ENCODE measurements at places on chromosomes 1 and 21.
A peak's percentile ranks its signal among the peaks of the same experiment; 100 is the strongest.

DNA sequence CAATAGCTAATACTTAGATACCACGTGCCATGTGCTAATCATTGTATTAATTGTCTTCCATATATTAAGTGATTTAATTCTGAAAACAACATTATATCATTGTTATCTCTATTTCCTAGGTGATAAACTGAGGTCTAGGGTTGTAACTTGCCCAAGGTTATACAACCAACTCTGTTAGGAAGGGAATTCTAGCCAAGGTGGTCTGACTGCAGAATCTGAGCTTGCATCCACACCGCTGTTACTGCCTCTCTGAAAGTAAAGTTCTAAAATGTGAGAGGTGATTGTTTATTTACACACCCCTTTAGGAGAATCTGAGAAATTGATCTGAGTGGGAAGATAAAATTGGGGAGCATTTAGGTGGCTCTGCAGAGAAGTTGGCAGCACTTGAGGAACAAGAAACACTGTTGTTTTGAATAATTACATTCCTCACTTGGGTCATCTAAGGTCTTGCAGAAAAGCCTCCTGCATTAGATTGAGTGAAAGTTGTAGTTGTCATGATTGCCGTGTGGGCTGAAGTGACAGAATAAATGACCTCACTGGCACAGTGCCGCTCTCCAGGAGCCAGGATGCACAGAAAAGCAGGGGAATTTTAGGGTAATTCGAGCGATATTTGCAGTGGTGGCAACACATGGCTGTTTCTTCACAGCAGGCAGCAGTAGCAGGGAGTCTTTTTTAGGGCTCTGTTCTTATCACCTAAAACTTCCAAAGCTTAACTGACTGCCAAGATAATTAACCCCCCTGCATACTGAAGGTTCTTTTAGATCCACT lies 121.7 kb downstream of the ADGRL4 start:
- DNase-seq = no peak

GRCh38 chr1:244405856-244406255 lies 45.9 kb downstream of the ADSS2 start:
- DNase-seq = no peak

- peak; percentile 44 for DNase-seq
Observed at GRCh38 chr1:151311589-151312331, 15.5 kb downstream of the PI4KB start.

GRCh38 chr1:183675381-183675780 lies 22.3 kb upstream of the APOBEC4 start:
- DNase-seq = no peak

GRCh38 chr1:212482006-212482636 lies 49.4 kb downstream of the NENF start:
- no peak for DNase-seq

GRCh38 chr21:41497788-41498187 lies 10.2 kb downstream of the TMPRSS2 start:
- no peak for DNase-seq

DNA sequence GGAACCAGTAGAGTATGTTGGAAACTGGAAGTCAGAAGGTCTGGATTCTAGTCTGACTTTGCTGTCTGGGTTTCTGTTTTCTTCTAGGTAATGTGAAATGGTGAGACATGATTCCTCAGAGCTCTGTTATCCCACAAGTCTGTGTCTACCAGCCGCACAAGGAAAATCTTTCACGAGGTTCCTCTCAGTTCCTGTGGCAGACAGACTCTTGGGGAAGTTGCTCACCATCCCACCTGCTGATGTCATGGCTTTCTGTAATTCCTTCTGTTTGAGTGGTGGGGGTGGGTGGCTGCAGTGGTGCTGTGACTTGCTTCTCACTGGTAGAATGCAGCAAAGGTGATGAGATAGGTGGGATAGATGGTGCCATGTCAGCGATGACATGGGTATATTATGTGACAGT lies 17.1 kb upstream of the SCMH1 start:
- DNase-seq = no peak

DNA sequence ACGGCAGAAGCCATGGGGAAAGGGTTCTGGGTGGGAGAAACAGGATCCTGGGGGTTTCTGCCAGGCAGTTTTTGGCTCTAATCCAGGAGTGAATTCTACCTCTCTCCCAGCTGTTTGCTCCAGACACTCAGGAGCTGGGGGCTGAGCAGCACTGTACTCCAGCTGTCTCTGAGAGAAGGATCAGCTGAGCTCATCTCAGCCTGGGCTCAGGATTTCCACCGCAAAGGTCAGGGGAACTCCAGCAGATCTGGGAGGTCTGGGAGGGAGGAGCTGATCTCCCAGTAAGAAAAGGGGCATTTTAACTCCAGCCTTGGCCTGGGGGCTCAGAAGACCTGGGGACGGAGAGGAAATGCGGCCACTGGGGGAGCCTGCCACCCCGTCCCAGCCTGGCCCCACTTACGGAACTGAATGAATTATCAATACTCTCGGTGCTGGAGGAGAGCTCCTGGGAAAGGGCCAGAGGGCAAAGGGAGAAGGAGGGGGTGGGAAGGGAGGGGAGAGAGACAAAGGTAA lies 17.3 kb downstream of the PI4KB start:
- DNase-seq = no peak

GRCh38 chr1:30668546-30669327 lies 54.6 kb downstream of the MATN1 start:
- no peak for DNase-seq

DNA sequence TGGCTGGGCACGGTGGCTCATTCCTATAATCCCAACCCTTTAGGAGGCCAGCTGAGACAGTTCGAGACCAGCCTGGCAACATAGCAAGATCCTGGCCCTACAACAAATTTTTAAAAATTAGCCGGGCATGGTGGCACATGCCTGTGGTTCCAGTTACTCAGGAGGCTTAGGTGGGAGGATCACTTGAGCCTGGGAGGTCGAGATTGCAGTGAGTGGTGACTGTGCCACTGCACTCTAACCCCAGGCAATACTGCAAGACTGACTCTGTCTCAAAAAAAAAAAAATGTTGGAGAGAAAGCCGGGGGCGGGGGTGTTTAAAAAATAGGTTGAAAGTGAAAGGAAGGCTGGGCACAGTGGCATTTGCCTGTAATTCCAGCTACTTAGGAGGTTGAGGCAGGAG lies 16.5 kb downstream of the CLDN19 start:
- no peak for DNase-seq

GRCh38 chr21:41560661-41561158 lies 52.8 kb upstream of the TMPRSS2 start:
- DNase-seq = no peak

GRCh38 chr1:178267646-178268094 lies 173.8 kb downstream of the RASAL2 start:
- DNase-seq = no peak

GRCh38 chr1:150479927-150480352 lies 7.3 kb upstream of the TARS2 start:
- DNase-seq = no peak

DNA sequence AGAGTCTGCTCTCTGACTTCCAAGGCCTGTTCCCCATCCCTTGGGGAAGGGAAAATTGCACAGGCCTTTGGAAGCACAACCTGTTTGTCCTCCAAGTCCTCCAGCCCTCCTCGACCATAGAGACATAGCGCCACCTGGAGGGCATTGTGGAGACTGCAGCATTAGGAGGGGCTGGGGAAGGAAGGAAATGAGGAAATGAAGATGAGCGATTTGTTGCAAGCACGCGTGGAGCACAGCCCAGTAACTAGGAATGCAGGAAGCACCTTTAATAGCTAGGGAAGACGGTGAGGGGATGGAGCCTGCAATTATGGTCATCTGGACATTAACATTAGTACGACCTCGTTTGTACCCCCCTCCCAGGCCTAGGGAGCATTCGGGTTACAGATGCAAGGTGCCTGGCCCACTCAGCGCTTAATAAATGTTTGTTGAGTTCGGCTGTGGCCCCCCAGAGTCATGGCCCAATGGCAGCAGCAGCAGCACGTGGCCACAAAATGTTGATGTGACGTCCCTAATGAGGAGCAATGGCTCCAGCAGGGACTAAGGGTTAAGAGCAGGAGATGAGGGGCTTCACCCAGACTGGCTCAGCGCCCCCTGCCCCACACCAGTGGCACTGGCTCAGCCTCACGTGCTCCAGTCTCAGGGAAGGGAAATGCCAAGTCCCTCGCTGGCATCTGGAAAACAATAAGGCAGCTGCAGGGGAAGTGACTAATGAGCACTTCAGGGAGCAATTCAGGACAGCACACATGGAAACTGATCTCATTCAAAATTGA lies 8.0 kb upstream of the CAMK2N1 start:
- peak; percentile 70 for DNase-seq

GRCh38 chr1:47513393-47513792 lies 75.5 kb downstream of the FOXD2 start:
- no peak for DNase-seq

- no peak for DNase-seq
Observed at GRCh38 chr1:61742620-61743430, 545 bp downstream of the PATJ start.

DNA sequence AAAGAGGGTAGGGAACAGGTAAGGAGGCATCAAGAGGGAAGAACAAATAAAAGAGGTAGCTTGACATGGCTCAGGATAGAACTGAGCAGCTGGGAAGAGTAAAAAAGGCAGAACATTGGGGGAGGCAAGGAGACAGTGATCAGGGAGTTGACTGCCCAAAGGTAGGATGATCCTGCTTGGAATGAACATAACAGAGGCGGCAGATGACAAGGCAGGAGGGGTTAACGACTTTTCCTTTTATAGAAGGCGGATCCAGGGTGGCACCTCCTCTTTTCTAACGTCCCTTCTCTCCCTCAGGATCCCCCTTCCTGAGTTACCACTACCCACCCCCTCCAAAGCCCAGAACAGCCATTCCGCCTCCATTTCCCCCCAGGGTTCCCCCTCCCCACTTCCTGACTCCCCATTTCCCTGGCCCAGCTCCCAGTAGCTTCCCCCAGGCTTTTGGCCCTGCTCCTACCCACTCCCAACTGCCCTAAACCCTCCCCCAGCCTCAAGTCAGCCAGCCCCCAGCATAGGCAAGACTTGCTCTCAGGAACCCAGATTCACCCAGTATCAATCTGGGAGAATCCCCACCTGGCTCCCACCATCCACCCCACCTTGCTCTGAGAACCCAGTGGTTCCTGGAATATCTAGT lies 769 bp upstream of the ADAMTS4 start:
- DNase-seq = no peak

DNA sequence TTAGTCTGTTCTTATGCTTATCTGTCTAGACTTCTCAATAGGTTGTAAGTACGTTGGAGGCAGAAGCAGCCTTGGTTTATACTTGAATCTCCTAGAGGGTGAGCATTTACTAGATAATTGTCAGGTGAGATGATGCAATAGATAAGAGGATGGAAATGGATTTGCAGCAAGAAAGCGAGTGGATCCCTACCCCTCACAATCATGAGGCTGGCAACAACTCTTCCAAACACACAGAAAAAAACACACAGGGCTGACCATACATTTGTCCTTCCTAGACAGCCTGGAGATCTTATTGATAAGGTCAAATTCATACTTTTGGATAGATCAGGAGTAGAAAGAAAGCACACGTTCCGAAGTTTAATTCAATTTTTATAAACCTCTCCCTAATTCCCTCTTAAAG lies 481.4 kb upstream of the CAMK1G start:
- no peak for DNase-seq

GRCh38 chr1:162010175-162010506 lies 13.5 kb downstream of the OLFML2B start:
- no peak for DNase-seq

DNA sequence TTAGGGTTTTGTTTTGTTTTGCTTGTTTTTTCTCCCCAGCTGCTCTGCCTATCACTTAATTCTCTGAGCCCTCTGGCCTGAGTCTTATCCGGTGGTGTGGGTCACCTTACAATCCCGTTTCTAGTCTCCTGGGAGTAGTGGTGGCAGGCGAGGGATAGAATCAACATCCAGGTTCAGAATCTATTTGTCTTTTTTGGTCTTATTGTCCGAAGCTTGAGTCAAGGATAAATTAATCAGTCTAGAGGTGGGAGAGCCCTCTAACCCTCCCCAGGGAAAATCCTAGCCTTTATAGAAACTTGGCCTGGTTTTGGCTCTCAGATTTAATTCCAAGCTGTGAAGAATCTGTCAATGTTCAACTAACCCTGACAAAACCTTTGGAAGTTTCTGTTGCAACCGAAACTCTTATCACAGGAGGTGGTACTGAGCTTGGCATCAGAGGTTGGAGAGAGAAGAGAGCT lies 246.3 kb downstream of the FGGY start:
- DNase-seq = no peak

GRCh38 chr1:15337656-15338402 lies 71.9 kb upstream of the EFHD2 start:
- no peak for DNase-seq

DNA sequence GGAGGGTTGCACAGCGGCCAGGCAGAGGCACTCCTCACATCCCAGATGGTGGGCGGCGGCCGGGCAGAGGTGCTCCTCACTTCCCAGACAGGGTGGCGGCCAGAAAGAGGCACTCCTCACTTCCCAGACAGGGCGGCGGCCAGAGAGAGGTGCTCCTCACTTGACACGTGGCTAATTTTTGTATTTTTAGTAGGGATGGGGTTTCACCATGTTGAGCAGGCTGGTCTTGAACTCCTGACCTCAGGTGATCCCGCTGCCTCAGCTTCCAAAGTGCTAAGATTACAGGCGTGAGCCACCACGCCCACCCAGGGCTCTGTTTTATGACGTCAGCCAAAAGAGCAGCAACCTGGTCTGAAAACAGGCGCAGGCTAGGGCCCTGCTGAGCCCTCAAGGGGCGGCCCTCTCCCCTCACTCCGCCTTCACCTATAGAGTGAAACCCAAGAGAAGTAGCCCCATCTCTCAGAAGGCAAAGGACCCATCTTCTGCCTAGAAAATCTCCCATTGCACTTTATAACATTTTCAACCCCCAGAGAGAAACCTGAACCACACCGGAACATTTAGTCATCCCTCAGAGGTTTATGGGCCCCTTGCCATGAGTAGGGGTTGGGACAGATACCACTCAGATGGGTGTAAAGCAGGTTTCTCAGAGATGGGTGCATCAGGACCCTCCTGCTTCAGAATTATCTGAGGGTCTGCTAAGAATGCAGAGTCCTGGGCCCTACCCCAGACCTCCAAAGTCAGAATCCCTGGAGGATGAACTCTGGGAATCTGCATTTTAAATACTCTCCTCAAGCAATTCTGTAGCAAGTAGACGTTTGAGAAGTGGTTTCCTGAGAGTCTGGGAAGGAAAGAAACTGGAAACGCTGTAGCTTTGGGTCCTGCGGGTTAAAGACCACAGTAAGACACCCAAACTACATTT lies 40.8 kb downstream of the CDK18 start:
- DNase-seq = no peak

GRCh38 chr1:159960721-159961381 lies 6.8 kb upstream of the SLAMF9 start:
- no peak for DNase-seq

- DNase-seq = no peak
Observed at GRCh38 chr1:177907000-177907399, 62.9 kb downstream of the SEC16B start.

DNA sequence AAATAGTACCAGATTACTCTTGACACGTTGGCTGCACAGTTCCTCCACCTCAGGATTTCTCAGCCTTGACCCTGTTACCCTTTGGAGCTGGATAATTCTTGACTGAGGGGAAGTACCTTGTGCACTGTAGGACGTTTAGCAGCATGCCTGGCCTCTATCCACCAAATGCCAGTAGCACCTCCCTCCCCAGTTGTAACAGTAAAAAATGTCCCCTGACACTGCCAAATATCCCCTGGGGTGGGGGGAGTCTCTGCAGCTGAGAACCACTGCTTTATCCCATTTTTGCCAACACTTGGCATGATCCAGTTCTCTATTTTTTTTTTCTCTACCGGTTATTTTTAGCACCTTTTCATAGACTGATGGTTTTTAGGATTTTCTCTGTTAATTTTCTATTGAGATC lies 34.0 kb downstream of the C1orf198 start:
- DNase-seq = no peak

GRCh38 chr21:43697758-43698643 lies 20.9 kb upstream of the PDXK start:
- no peak for DNase-seq
